Activated T-cell treated with anti-CD3 and anti-CD28 coated beads for 4 hours (primary cell): ENCODE measurements at places on chromosomes 2 and 18.
A peak's percentile ranks its signal among the peaks of the same experiment; 100 is the strongest.

DNA sequence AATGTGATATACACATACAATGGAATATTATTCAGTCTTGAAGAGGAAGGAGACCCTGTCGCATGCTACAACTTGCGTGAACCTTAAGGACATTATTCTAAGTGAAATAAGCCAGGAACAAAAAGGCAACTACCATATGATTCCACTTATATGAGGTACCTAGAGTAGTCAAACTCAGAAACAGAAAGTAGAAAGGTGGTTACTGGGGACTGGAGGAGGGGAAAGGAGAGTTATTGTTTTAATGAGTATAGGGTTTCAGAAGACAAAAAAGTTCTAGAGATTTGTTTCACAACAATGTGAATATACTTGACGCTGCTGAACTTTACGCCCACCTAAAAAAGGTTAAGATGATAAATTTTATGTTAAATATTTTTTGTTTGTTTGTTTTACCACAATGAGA, 47.0 kb downstream of the CXCR4 start:
- no peak for DNase-seq

- no peak for DNase-seq
These were observed 33.3 kb downstream of the BMP10 start for GRCh38 chr2:68837861-68838341.

DNA sequence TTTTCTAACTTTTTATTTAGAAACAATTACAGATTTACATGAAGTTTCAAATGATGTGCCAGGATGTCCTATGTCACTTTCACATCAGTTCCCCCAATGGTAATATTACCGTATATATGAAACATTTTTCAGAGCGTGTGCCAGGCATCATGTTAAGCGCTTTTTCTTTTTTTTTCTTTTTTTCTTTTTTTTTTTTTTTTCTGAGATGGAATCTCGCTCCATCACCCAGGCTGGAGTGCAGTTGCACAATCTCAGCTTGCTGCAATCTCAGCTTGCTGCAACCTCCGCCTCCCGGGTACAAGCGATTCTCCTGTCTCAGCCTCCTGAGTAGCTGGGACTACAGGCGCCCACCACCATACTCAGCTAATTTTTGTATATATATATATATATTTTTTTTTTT, 5.6 kb upstream of the PPP4R1 start:
- DNase-seq, result no peak

- DNase-seq, result peak; percentile 21
These were observed 60.3 kb upstream of the AGPS start for GRCh38 chr2:177332026-177332991.

DNA sequence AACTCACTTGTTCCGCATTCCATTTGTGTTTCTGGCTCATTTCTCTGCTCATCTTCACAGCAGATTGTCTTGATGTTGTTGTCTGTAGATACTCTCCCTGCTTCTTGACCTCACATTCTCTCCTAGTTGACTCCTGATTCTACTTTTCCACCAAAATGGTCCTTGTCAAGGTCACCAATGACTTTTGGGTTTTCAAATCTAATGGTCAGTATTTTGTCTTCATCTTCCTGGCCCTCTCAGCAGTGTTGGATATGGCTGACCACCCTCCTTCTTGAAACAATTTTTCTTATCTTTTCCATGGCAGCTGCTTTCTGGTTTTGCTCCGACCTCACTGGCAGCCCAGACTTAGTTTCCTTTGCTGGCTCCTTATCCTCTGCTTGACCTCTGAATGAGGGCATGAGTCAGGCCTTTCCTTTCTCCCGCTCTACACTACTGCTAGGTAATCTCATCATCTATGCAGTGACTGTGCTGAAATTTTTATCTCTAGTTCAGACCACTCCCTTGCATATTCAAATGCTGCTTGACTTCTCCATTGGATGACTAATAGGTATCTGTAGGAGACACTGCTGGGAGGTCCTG, 386.6 kb upstream of the SPRED2 start:
- DNase-seq, result no peak

DNA sequence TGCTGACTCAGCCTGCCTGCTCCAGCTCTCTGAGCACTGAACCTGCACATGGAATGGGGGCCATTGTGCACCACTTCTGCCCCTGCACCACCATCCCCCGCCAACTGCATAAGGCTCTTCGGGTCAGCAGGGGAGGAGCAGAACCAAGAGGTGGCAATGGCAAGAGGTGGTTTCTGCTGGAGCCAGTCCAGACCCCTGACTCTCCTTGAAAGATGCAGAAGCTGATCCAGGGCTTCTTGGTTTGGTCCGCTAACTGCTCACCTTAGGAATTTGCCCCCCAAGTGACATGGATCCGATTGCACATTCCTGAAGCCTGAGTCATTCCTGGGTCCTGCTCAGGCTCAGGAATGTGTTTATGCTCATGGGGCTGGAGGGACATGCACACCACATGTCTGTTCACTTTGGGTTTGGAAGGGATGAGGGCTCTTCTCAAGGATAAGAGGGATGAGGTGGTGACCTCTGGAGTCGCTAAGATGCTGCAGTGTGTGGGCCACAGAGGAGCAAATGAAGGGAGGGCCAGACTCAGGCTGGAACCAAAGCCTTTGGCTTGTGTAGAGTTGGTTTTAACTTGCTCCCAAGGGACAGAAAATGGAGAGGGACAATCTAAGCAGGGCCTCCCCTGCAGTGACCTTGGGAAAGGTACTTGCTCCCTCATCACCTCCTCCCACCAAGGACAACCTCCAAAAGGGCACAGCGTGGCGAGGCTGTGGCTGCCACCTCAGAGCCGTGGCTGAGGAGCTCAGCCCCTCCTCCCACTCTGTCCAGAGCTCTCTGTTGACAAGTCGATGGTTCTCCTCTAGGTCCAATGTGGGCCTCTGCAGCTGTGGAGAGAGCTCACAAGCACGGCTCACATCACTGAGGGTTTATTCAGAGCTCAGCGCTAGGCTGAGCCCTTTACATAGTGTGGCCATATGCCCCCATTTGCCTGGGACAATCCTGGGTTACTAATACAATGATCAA, 66.2 kb downstream of the HS1BP3 start:
- DNase-seq, result no peak

DNA sequence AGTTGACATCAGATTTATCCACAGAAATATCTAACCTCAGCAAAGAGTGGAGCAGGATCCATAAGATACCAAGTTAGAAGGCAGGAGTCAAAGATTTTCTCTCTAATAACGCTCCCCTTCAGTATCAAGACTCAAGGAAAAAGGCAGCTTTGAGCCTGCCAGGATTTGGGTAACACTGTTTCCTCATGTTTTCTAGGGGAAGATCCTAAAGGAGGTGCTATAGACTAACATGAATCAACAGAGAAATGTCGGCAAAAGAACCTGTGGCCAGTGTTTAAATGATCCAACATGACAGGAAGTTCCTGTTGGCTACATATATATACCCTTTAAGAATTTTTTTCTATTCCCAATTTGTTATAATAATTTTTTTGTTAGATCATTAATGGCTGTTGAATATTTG, 402.3 kb downstream of the TGIF1 start:
- no peak for DNase-seq

GRCh38 chr2:228938629-228939028, 332.5 kb downstream of the PID1 start:
- DNase-seq, result no peak

DNA sequence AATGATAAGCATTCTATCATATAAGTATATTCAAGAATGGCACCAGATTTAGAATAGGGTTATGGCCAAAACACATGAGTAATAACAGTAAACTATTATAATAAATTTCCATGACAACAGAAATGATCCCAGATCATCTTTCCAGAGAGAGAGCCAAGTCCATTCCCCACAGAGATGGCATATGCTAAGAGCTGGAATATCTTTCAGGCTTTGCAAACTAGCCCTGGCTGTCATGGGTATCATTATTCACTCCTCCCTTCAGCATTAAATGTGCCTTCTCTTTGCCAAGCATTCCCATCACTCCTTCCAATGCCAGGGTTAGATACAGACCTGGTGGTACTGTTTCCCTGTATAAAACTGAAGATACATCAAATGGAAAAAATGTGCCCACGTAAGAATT, 10.9 kb downstream of the FEZ2 start:
- DNase-seq, result no peak

GRCh38 chr18:79521416-79522205, 125.9 kb downstream of the NFATC1 start:
- no peak for DNase-seq

GRCh38 chr18:62716619-62717168, 1.4 kb downstream of the PHLPP1 start:
- DNase-seq, result peak; percentile 14

- no peak for DNase-seq
These were observed 202 bp downstream of the MCEE start for GRCh38 chr2:71129902-71130151.

- DNase-seq, result peak; percentile 28
These were observed 78.2 kb downstream of the UBE2E3 start for GRCh38 chr2:181058378-181059269.

GRCh38 chr2:43848214-43848613, 9.4 kb downstream of the ABCG8 start:
- no peak for DNase-seq

- DNase-seq, result no peak
These were observed 190.1 kb downstream of the LRP1B start for GRCh38 chr2:141940709-141941108.

DNA sequence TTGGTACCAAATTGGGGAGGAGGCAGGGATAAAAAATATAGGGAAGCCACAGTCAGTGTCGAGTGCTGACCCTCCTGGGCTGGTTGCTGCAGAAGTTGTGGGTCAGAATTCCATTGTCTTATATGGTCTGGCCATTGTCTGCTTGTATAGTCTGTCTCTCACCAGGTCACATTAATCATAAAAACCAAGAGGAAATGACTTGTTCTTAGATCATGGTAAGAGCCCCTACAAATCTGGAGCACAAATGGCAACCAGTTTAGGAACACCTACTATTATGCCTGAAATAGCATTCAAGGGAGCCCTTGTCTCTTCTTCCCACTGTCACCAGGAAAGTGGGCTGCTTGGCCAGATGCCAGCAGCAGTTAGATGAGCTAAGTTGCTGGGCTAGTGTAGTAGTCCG, 119.7 kb upstream of the RMP24 start:
- no peak for DNase-seq

DNA sequence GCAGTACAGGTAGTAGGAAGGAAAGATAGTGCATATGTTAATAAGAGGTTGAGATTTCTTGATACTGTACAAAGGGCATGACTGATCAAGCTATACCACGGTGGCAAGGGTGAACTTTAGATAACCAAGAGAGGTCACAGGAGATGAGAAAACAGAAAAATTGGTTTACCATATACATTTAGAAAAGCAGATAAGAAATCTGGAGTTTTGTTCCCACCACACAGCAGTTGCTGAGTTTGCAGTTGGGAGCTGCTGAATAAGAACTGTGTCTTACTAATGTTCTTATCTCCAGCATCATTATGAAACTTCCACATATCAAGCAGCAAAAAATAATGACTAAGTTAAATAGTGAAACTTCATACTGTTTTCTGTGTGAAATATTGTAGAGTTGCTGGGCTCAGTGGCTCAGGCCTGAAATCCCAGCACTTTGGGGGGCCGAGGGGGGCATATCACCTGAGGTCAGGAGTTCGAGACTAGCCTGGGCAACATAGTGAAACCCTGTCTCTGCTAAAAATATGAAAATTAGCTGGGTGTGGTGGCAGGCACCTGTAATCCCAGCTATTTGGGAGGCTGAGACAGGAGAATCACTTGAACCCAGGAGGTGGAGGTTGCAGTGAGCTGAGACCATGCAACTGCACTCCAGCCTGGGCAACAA, 12.0 kb upstream of the IMPACT start:
- no peak for DNase-seq

DNA sequence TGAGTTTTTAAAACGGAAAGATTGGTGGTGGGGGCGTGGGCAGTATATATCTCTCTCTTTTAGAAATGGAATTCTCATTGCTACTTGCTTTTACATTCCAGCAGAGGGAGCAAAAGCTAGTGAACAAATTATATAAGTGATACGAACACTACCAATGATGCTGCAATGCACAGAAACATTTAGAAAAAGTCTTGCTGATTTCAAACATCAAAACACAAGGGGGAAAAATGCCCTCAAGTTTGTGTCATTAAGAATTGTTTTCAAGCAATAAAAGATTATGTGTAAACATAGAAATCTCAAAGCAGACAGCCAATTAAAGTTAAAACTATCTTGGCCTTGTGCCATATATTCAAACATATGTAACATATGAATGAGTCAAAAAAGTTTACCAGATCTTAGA, 296.3 kb upstream of the KCNJ3 start:
- DNase-seq, result no peak

GRCh38 chr2:184927040-184927439, 328.7 kb downstream of the ZNF804A start:
- no peak for DNase-seq

GRCh38 chr2:13002536-13003331, 286.0 kb downstream of the TRIB2 start:
- DNase-seq, result no peak

GRCh38 chr2:17182399-17182798, 335.8 kb downstream of the RAD51AP2 start:
- DNase-seq, result no peak

GRCh38 chr2:109523121-109523520, 90.6 kb downstream of the SEPTIN10 start:
- no peak for DNase-seq

- peak; percentile 86 for DNase-seq
These were observed at the start of gene TWSG1 for GRCh38 chr18:9334329-9334972. Gene TWSG1 (plus strand): TSS chr18:9334773. CDS start chr18:9337230, 2,457 bp downstream.

DNA sequence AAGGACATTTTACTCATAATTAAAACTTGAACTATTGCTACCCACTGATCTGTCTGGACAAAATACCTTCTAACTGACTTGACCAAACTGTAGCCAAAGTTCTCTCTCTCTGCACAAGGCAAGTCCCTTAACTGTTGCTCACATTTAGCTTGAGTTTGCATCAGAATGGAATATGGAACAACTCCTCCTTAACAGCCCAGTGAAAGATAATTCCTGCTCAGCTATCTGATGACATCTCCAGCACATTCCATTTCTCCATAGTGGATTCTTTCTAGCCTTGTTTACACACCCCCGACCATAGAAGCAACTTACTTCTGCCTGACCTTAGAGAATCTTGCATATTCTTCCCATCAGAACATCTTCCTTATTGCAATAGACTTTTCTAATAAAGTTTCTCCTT, 317.2 kb upstream of the CDH2 start:
- no peak for DNase-seq

GRCh38 chr2:77363277-77363676, 158.9 kb downstream of the LRRTM4 start:
- DNase-seq, result no peak

GRCh38 chr18:54020966-54021365, 203.5 kb downstream of the MBD2 start:
- DNase-seq, result no peak

DNA sequence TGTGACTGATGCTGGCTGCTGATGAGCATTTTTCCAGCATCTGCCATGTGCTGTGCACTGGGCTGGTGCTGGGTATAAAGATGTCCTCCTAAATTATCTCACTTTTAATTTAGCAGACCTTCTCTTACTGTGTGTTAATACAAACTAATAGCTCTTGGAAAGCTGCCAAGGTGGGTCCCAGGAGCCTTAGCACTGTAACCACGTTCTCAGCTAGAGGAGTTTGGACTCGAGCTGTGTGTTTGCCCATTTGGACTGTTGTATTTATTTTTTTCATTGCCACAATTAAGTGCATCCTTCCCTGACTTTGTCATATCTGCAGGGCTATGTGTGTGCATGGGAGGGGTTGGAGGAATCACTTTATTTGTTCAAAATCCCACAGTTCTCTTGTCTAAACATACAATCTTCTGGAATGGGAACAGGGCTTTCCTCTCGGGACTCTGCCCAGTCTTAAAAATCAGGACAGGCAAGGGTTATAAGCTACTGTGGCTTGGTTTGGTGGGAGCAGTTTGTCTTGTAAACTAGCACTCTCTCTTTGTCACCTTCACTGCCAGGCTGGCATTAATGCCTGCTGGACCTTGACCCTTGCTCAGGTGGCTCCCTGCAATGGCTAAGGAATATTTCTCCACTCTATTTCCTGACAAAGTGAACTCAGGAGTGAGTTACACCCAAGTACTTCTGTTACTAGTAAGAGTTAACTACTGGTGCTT, 129.7 kb upstream of the MGAT5 start:
- DNase-seq, result no peak
